ENCODE measurements at places on chromosomes 5 and 9. TPM values are rescaled to one million over a fixed set of nuclear protein-coding genes. Genes with fewer than 3 reads are reported as not detected.

Gene UGT3A1
- not detected for total RNA-seq

Gene CCDC192
- not detected for total RNA-seq

Gene PFN3
- total RNA-seq, result not detected

DNA sequence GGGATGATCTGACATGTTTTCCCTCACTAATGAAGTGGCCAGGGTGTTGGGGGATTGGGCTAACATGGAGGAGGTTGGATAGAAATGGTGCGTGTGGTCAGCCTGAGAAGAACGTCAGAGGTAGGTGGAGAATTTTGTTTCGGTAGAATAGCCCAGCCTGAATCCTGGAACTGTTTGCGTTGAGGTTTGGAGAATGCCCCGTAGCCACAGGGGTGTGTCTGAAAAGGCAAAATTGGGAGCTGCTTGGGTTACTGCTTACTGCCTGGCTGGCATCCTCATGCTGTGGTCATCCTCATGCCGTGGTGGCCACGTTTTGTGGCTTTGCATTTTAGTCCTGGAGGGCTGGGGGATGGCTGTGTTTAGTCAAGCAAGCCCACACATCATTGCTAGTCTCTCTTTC is 236.9 kb downstream of the GOLPH3 start:
- DNase-seq, result no peak

DNA sequence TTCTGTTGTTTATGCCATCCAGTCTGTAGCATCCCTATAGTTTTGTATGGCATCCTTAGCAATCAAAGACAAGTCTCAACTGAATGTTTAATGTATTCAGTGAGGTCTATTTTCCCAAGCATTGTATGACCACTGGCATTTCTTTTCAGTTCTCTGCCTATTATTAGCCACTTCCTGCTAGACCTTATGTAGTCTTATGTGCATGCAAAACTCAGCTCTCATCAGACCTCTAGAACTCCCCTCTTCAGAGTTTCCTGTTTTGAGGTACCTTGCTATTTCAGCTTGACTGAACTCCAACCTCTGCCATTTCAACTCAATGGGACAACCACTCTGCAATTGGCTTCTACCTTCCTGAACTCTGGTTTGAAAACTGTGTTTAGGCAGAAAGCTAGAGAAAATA is 113.2 kb downstream of the SLC25A46 start:
- no peak for DNase-seq

DNA sequence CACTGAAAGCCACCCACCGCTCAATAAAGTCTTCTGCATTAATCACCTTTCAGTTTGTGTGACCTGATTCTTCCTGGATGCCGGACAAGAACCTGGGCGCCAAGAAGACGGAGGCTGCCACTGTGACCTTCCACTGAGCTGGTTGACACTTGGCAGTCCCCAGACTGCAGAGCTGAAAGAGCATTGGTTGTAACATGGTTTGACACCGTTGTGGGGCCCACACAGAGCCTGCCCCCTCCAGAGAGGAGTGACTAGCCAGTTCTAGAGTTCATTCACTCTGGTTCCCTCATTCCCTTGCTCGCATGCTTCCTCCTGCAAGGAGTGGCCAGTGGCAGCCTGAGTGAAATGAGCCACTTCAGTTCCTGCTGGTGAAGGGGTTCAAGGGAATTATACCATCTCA is 86.2 kb upstream of the ANXA1 start:
- DNase-seq, result no peak

Gene LPAR1
- total RNA-seq, result 0.48 TPM

- DNase-seq, result no peak
Measured at GRCh38 chr5:7501061-7501460, 105.1 kb downstream of the ADCY2 start.

DNA sequence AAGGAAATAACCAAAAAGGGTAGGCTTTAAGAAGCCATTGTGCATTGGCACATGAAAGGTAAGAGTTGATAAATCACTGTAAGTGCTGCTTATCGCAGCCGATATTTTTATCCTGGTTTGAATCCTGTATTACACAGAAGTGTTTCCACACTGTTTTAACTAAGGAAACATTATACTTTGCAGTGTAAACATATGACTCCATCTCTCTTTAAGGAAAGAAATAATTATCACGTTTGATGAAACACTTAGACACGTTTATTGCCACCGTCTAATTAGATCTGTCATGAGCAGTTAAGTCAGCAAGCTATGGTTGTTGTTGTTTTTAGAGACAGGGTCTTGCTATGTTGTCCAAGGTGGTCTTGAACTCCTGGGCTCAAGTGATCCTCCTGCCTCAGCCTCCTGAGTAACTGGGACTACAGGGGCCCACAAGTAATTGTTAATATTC is 85.7 kb upstream of the TNFAIP8 start:
- DNase-seq, result no peak

DNA sequence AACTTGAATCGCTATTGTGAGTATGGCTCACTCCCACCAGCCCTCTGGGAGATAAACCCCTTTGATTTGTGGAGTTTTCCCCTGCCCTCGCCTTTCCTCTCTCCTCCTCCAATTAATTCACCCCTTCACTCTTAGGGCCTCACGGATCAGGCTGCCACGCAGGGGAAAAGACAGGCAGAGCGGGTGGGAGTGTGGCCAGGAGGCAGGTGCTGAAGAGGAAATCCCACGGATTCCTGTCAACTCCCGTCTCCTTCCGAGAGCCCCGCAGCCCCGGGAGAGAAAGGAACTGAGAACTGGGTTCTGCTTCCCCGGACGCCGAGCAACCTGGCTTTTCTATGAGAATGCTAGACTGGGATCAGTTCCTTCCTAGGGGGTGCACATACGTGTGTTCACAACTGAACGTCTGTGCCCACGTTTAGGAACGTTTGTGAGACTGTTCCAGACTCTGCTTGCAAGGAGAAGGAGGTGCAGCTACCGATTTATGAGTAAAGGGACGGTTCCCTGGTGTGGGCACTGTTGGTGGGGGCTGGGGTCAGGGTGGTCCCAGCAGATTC is 314.5 kb upstream of the TLE4 start:
- DNase-seq, result no peak

Measured in natural killer cell (primary cell).